ENCODE measurements at places on chromosomes 2 and 18.

DNA sequence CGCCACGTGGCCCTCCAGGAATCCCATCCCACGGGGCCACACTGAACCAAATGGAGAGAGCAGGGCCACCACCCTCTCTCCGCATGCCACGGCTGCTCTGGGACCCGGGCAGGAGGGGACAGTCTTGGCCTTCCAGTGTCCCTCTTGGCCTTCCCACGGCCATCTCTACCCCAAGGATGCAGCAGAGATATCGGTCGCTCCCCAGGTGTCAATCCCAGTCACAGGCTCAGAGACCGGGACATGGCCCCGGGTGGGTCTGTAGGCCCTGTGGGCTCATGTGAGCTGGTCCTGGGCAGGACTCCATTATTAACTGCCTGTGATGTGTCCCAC, 15.3 kb downstream of the CAPN10 start:
- H3K4me3 ChIP-seq, result no peak overlapping the region
- peaks cover 24% of the 10 kb centered on the region for H3K4me1 ChIP-seq

DNA sequence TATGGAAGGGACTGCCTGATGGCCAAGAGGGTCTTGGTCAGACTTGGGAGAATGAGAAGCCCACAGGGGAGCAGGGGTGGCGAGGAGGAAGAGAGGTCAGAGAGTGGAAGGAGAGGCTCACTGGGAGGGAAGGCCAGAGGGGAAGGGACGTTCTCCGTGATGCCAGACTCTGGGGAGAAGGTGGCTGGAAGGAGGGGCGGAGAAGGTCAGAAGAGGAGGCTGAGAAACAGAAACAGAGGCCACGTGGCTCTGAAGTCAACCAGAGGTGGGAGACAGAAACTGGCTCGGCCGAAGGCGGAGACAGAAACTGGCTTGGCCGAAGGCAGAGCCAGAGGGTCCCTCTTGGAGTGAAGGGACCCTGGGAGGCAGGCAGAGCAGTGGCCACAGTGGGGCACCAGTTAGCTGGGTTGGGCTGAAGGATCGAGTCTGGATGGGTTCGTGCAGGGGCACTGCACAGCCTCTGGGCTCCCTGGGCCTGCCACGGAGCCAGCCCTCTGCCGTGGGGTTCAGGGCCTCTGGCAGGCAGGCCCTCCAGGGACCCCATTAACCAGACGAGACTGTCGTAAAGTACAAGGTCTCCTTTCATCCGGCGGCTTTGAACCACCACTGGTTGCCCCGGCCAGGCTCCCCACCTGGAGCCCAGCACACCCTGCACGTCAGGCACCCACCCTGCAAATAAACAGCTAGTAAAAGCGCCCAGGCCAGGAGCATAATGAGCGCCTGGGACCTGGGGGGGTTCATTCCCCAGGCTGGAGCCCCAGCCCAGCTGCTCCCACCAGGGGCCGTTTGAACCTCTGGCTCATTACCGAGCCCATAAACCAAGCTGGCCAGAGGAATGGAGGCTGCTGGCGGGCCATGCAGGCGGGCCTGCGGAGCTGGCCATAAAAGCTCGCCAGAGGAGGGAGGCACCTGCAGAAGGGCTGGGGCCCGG, 218.8 kb downstream of the DYSF start:
- no peaks in the 10 kb centered on the region for H3K27me3 ChIP-seq
- H3K36me3 ChIP-seq, result peaks cover 42% of the 10 kb centered on the region
- H3K4me3 ChIP-seq, result no peak overlapping the region
- DNase-seq, result no peak
- H3K27ac ChIP-seq, result no peak overlapping the region
- no peaks in the 10 kb centered on the region for H3K4me1 ChIP-seq

- no peak overlapping the region for H3K4me3 ChIP-seq
- no peaks in the 10 kb centered on the region for H3K27me3 ChIP-seq
- no peak for DNase-seq
- peaks cover 5% of the 10 kb centered on the region for H3K4me1 ChIP-seq
Observed at GRCh38 chr2:222360146-222360545, 61.3 kb upstream of the PAX3 start.

DNA sequence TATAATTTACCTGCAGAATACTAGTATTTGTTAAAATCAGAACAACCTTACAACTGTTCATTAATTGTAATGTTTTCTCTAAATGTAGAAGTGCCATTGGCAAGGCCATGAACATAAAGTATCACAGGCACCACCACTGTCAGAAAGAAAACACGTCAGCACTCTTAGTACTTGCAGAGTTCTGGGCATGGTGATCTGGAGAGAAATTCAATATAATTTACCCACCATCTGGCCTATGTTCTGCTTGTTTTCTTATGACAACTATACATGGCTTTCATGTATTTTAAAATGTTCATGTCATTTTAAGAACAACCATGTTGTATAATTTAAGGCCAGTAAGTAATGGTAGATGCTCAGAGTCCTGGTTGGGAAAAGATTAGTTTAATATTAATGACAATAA, 114.2 kb upstream of the SULT1C3 start:
- no peak overlapping the region for H3K4me3 ChIP-seq
- no peak overlapping the region for H3K27ac ChIP-seq
- no peaks in the 10 kb centered on the region for H3K36me3 ChIP-seq
- no peak for DNase-seq
- H3K27me3 ChIP-seq, result peaks cover 5% of the 10 kb centered on the region

DNA sequence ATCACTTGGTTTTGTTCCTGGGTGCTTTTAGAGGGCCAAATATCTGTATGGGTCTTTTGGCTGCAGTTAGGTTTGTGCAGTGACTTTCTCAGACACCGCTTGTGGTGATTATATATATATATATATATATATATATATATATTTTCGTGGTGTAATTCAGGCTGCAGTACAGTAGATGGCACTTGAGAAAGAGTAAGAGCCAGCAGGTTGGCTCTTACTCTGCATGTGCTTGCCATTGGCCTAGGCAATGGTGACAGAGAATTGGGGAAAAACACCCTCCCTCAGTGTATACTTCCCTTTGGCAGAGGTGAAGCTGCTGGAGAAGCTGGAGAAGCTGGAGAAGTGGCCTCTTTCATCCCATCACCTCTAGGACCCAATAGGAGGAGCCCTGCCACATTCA, 22.2 kb upstream of the MYL1 start:
- no peaks in the 10 kb centered on the region for H3K27me3 ChIP-seq
- H3K27ac ChIP-seq, result no peak overlapping the region
- H3K4me3 ChIP-seq, result no peak overlapping the region
- H3K36me3 ChIP-seq, result no peaks in the 10 kb centered on the region

GRCh38 chr2:237055386-237056100, 30.1 kb upstream of the COPS8 start:
- no peak overlapping the region for H3K27ac ChIP-seq
- DNase-seq, result no peak
- H3K36me3 ChIP-seq, result no peaks in the 10 kb centered on the region
- peaks cover 4% of the 10 kb centered on the region for H3K4me1 ChIP-seq

DNA sequence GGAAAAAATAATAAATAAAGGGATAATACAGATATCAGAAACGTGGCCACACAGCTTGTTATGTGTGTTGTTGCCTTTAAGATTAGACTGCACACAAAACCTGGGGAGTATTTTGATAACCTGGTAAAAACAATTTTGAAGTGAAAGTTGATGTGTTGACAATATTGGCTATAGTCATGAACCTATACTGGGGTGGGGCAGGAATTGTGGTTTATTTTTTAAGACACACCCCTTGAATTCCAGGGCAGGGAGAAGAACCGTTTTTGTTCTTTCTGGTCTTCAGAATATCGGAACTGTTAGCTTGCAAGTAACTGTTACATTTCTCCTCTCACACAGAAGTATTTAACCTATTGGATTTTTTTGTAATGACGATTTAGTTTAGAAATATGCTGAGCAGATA, 80.4 kb downstream of the LIMS1 start:
- H3K27ac ChIP-seq, result no peak overlapping the region
- no peak for DNase-seq
- H3K36me3 ChIP-seq, result no peaks in the 10 kb centered on the region

GRCh38 chr18:74731097-74731496, 133.4 kb downstream of the ZNF407 start:
- no peaks in the 10 kb centered on the region for H3K27me3 ChIP-seq
- no peaks in the 10 kb centered on the region for H3K36me3 ChIP-seq
- DNase-seq, result no peak
- H3K4me1 ChIP-seq, result no peaks in the 10 kb centered on the region
- H3K27ac ChIP-seq, result no peak overlapping the region

- peaks cover 58% of the 10 kb centered on the region for H3K4me1 ChIP-seq
- peak overlapping the region; percentile 83 for H3K27ac ChIP-seq
- no peak overlapping the region for H3K4me3 ChIP-seq
- no peaks in the 10 kb centered on the region for H3K36me3 ChIP-seq
- DNase-seq, result no peak
- no peaks in the 10 kb centered on the region for H3K27me3 ChIP-seq
Observed at GRCh38 chr2:240992572-240993291, 5.7 kb upstream of the SNED1 start.

GRCh38 chr2:1769703-1770422, 25.5 kb upstream of the PXDN start:
- H3K36me3 ChIP-seq, result no peaks in the 10 kb centered on the region
- no peak overlapping the region for H3K27ac ChIP-seq
- H3K4me3 ChIP-seq, result no peak overlapping the region
- DNase-seq, result peak; percentile 47
- peaks cover 8% of the 10 kb centered on the region for H3K27me3 ChIP-seq
- no peaks in the 10 kb centered on the region for H3K4me1 ChIP-seq

DNA sequence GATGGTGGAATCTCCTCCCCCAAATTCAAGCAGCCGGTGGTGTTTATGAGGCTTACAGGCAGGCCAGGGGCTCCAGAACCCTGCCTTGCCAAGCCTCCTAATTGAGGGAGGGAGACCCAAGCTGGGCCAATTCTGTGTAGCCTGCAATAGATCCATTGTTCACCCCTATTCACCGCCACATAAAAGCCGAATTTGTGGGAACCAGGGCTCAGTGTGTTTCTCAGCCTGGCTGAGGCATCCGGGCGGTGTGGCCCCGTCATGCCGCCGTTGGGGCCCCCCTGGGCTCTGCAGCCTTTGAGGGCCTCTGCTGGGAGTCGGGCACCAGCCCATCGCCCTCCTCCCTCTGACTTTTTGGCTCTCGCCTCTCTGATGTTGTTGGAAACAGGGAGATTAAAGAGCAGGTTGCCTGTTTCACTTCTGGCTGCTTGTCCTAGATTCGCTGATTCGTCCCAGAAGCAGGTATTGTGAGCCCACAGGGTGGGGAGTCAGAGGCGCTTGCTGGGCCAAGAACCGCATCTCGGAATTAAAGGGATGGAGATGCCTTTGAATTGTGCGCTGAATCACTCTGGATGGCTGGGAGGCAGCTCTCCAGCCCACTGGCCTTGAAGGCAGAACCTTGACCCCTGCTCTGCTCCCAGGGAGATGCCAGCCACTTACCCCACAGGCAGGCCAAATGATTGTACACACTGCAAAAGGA, 14.7 kb upstream of the OTOS start:
- no peak overlapping the region for H3K27ac ChIP-seq
- DNase-seq, result no peak

DNA sequence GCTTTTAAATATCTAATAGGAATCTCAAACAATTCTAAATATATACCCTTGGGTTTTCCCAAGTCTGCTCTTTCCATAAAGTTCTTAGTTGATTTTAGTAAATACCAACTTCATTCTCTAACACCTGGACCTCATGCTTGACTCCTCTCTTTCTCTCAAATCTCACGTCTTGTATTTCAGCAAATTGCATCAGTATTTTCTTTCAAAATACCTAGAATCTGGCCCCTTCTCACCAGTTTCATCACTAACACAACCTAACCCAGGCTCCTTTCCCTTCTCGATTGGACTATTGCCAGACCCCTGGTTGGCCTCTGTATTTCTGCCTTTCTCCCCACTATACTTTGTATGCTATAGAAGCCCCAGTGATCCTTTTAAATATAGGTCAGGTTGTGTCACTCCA, 23.0 kb upstream of the FAM171B start:
- no peaks in the 10 kb centered on the region for H3K27me3 ChIP-seq
- peaks cover 98% of the 10 kb centered on the region for H3K36me3 ChIP-seq
- H3K4me3 ChIP-seq, result no peak overlapping the region
- no peaks in the 10 kb centered on the region for H3K4me1 ChIP-seq
- no peak overlapping the region for H3K27ac ChIP-seq
- DNase-seq, result no peak

DNA sequence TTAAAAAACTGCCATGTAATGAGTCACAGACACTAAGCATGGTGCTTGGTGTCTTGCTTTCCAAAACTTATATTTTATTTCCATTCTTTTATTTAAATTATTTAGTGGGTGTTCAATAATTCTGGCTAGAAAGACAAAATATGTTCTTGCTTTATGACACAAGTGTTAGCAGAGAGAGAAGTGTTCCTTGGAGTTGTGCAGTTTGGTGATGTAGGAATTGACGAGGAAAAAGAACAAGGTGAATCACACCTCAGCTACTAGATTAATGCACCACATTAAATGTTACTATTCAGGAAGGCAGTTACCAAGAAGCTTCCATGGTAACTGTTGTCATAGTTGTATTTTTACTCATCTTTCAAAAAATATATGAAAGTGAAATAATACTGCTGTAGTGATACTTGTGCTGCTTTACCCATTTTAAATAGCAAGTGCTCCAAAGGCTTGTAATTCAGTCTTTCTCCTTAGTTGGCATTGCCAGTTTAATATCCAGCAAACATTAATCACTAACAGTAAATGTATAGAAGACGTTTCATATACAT, 28.3 kb downstream of the ADAM23 start:
- H3K4me1 ChIP-seq, result peaks cover 8% of the 10 kb centered on the region
- no peak for DNase-seq
- H3K27ac ChIP-seq, result no peak overlapping the region
- H3K36me3 ChIP-seq, result no peaks in the 10 kb centered on the region
- H3K27me3 ChIP-seq, result no peaks in the 10 kb centered on the region

GRCh38 chr18:79625924-79626561, 53.6 kb upstream of the CTDP1 start:
- H3K36me3 ChIP-seq, result no peaks in the 10 kb centered on the region
- DNase-seq, result no peak
- no peak overlapping the region for H3K4me3 ChIP-seq
- H3K27ac ChIP-seq, result no peak overlapping the region
- no peaks in the 10 kb centered on the region for H3K4me1 ChIP-seq

GRCh38 chr2:233556881-233557736, 9.5 kb downstream of the USP40 start:
- H3K27me3 ChIP-seq, result no peaks in the 10 kb centered on the region
- DNase-seq, result no peak
- H3K27ac ChIP-seq, result no peak overlapping the region
- H3K4me3 ChIP-seq, result no peak overlapping the region

GRCh38 chr2:26605195-26605998, 35.8 kb downstream of the CIB4 start:
- H3K36me3 ChIP-seq, result no peaks in the 10 kb centered on the region
- H3K27ac ChIP-seq, result no peak overlapping the region
- H3K4me1 ChIP-seq, result no peaks in the 10 kb centered on the region
- H3K4me3 ChIP-seq, result no peak overlapping the region
- DNase-seq, result no peak
